ENCODE measurements at places on chromosomes 3 and 15. TPM values are rescaled to one million over a fixed set of nuclear protein-coding genes. Genes with fewer than 3 reads are reported as not detected.

DNA sequence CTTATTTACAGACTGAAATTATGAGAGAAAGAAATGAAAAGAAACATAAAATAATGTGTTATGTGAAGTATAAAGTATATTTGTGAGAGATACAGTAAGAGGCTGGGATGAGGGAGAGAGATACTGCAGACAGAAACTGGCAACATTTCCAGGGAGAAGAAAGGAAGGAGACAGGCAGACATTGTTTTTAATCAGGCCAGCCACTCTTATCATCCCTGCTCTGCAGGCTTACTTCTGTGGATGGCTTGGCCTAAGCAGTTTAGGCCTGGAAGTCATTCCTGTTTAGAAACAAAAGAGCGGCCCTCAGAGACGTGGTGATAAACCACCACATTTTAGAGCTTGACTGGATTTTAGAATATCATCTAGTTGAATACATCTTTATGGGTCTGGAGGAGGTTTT is 12.4 kb downstream of the PCCB start:
- DNase-seq, result no peak

DNA sequence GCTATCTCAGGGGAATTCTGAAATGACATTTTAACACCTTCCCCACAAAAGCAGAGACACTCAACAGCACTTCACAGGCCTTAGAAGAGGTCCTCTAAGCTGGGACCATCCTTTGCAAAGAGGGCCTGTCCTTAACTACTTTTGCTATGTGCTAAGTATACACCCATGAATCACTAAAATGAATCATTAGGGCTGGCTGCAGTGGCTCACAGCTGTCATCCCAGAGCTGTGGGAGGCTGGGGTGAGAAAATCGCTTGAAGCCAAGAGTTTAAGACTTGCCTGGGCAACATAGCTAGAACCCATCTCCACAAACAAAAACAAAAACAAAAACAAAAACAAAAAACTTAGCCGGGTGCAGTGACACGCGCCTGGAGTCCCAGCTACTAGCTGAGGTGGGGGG is 53.9 kb upstream of the MELTF start:
- no peak for DNase-seq

TGM4 gene
- total RNA-seq, result not detected

DNA sequence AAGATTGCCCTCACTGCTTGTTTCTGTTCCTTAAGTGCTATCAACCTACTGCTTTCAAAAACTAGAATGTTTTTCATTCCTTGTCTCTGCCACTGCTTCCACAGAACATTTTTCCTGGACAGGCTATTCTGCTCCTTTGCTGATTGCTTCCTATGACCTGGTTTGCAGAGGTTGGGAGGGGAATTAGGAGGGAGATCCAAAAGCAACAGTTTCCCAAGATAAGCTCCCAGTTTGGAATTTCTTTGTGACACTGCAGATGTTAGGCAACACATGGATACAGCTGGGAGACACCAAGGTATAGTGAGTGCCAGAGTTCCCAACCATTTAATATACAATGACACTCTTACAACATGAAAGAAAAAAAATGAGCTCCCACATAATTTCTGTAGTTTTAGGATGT is 1036.5 kb downstream of the ROBO2 start:
- no peak for DNase-seq

Measured in right atrium auricular region (tissue), 2 donors.